ENCODE measurements at places on chromosomes 2 and 18. TPM values are rescaled to one million over a fixed set of nuclear protein-coding genes. Genes with fewer than 3 reads are reported as not detected.

PARD6G gene
- not detected for total RNA-seq

TMEM37 gene
- not detected for total RNA-seq

FAM237A gene
- total RNA-seq, result not detected

FHOD3 gene
- total RNA-seq, result not detected

TRIM43 gene
- not detected for total RNA-seq

SMAD4 gene
- total RNA-seq, result 73.8 TPM

DNA sequence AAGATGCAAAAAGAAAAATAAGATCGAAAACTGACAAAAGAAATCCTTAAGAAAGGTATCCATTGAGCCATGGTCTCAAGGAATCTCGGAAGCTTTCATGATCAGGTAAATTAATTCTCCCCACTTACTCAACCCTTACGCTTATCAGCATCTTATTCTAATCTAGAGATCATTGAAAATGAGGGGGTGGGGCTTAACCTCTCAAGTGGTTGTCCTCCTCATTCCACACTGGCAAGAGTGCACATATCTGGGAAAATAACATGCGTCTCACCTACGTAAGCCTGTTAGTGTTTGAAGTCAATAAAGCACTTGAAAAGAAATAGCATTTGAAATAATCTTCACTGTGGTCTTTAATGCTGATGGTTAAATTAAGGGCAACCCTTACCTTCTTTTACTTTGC lies 82.5 kb upstream of the NEUROD1 start:
- H3K27ac ChIP-seq, result no peak overlapping the region
- no peaks in the 10 kb centered on the region for H3K36me3 ChIP-seq
- no peak overlapping the region for H3K4me3 ChIP-seq
- H3K4me1 ChIP-seq, result no peaks in the 10 kb centered on the region

DNA sequence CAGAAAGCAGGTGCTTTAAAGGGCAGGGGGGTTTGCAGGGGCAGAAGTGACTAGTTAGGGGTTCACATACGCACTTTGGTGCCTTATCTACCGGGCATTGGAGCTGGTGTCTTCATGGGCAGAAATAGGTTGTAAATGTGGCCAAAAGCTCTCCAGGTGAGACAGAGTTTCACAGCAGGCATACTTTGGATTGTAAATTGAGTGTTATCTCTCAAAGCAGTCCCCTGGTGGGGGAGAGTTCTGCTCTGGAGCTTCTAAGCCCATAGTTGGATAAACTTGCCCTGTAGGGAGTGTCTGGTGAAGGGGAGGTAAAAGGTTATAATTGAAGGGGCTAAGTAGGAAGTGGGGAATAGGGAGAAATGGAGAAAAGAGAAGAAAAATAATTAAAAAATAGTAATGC lies 43.1 kb downstream of the COL4A3 start:
- H3K27me3 ChIP-seq, result no peaks in the 10 kb centered on the region
- H3K27ac ChIP-seq, result no peak overlapping the region

DNA sequence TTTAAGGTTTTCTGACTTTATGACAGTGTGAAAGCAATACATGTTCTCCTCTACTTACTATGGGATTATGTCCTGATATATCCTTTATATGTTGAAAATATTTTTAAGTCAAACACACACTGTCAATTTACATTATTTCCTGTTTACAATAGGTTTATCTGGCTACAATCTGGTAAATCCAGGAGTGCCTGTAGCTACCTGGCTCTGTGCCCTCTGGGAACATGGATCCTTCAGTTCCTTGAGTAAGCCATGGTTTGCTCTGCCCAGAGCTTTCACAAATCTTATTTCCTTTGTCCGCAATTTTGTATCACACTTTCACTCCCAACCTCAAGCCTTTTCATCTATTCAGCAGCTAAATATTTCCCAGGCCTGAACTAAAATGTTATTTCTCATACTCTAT lies 1582.2 kb upstream of the NXPH2 start:
- H3K27me3 ChIP-seq, result no peaks in the 10 kb centered on the region
- no peak overlapping the region for H3K27ac ChIP-seq
- DNase-seq, result no peak
- H3K4me3 ChIP-seq, result no peak overlapping the region
- H3K36me3 ChIP-seq, result no peaks in the 10 kb centered on the region

GRCh38 chr2:72415241-72415661 lies 267.6 kb upstream of the CYP26B1 start:
- no peaks in the 10 kb centered on the region for H3K4me1 ChIP-seq
- no peaks in the 10 kb centered on the region for H3K27me3 ChIP-seq
- DNase-seq, result no peak
- no peak overlapping the region for H3K4me3 ChIP-seq
- no peaks in the 10 kb centered on the region for H3K36me3 ChIP-seq

DNA sequence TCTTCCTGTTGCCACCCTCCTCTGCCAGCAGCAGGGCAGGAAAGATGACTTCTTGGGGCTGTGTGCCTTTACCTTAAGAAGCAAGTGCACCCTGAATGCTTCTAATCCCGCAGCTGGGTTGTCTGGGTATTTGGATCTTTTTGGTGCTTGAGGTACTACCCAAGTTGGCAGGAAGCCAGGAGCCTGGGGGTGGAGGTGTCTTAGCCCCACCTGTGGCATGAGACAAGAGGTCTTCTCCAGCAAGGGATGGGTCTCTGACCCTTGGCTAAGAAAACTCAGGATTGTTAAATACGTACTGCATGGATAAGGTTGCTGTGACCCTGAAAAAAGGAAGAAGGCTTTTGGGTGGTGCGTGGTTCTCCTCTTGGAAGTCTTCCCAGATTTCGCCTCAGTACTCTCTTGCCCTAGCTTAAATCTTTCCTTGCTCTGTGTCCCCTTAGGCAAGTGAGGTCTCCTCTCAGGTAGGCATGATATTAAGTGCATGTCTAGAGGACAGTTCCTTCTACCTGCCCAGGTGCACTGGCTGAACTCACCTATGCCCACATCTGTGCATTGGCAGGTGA lies 4.3 kb downstream of the HPCAL1 start:
- H3K36me3 ChIP-seq, result no peaks in the 10 kb centered on the region
- H3K4me3 ChIP-seq, result no peak overlapping the region
- H3K4me1 ChIP-seq, result peaks cover 36% of the 10 kb centered on the region
- no peak overlapping the region for H3K27ac ChIP-seq
- no peaks in the 10 kb centered on the region for H3K27me3 ChIP-seq

DNA sequence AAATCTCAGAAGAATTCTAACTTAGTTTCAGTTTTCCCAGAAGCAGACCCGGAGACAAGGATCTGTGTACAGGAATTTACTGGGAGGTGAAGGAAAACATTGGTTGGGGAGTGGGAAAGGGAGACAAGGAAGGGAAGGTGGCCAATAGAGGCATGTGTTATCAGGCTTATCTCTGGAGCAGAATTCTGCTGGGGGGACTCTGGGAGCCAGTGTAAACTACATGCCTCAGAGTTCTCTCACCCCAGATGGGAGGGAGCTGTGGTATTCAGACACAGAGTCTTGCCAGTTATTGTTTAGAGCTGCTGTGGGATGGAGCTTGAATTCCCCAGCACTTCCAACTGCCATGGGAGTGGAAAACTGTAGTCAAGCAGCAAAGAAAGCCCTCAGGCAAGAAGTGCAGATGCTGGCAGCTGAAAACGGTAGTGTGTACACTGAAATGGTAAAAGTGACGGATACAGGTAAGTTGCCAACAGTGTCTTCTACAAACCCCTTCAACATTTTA lies 19.0 kb downstream of the DNPEP start:
- peaks cover 4% of the 10 kb centered on the region for H3K36me3 ChIP-seq
- H3K4me1 ChIP-seq, result no peaks in the 10 kb centered on the region
- DNase-seq, result no peak
- no peak overlapping the region for H3K4me3 ChIP-seq
- no peak overlapping the region for H3K27ac ChIP-seq

GRCh38 chr2:101832114-101832513 lies 134.6 kb downstream of the MAP4K4 start:
- H3K36me3 ChIP-seq, result peaks cover 65% of the 10 kb centered on the region
- H3K27me3 ChIP-seq, result no peaks in the 10 kb centered on the region
- H3K4me3 ChIP-seq, result no peak overlapping the region
- DNase-seq, result no peak
- H3K27ac ChIP-seq, result no peak overlapping the region

DNA sequence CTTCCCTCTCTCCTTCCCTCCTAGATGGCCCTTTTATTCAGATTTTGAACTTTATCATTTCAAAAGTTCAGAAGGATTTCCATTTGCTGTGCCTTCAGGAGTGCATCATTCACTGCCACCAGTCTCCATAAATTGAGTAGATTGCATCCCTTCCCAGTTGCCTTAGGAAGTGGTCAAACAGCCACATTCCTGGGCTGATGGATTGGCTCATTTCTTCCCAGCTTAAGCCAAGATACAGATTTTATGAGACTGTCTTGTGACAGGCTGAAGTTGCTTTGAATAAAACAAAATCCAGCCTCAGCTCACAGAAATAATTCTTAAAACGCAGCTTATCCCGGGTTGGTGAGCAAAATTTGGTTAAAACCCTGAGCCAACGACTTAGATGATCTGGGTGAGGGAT lies 9.8 kb downstream of the NRP2 start:
- no peak overlapping the region for H3K4me3 ChIP-seq
- no peaks in the 10 kb centered on the region for H3K36me3 ChIP-seq
- no peak for DNase-seq
- peaks cover 6% of the 10 kb centered on the region for H3K27me3 ChIP-seq

DNA sequence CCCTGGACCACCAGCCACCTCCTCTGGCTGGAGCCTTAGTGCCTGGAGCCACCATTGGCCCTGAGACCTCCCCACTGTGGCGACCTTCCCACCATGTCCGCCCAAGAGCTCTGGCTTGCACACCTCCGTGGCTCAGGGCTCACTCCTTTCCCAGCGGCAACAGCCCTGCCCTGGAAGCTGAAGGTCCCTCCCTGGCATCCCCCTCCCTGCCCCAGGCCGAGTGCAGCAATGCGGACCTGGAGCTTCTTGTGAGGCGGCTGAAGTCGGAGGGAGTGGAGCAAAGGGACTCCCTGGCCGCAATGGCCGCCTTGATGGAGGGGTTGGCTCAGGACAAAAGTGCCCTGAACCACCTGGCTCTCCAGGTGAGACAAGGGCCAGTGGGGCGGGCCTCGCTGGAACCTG lies 28.6 kb downstream of the CROCC2 start:
- H3K27me3 ChIP-seq, result no peaks in the 10 kb centered on the region
- no peak overlapping the region for H3K27ac ChIP-seq
- no peaks in the 10 kb centered on the region for H3K4me1 ChIP-seq
- H3K36me3 ChIP-seq, result no peaks in the 10 kb centered on the region
- DNase-seq, result no peak

- no peaks in the 10 kb centered on the region for H3K4me1 ChIP-seq
- no peak overlapping the region for H3K27ac ChIP-seq
- DNase-seq, result no peak
- H3K36me3 ChIP-seq, result no peaks in the 10 kb centered on the region
Measured at GRCh38 chr2:26816893-26817292, 31.0 kb downstream of the CENPA start.

DNA sequence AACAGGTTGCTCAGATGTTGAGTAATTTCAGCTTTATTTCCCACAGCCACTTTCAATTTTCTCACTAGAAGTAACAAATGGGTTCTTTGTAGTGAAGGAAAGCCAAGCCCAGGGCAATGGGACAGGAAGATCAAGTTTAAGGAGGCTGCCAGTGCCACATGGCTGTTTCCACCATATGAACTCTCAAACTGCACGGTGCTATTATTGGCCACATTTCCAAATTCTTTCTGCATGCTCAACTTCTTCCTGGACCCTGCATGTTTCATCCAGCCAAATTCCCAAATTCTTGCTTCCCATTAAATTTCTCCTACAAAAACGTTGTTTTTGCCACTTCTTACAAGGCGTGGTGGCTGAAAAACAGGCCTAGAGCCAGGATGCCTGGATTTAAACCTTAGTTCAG lies 193.3 kb upstream of the SPHKAP start:
- H3K4me1 ChIP-seq, result no peaks in the 10 kb centered on the region
- H3K36me3 ChIP-seq, result no peaks in the 10 kb centered on the region
- no peak for DNase-seq
- H3K27ac ChIP-seq, result no peak overlapping the region
- no peak overlapping the region for H3K4me3 ChIP-seq

DNA sequence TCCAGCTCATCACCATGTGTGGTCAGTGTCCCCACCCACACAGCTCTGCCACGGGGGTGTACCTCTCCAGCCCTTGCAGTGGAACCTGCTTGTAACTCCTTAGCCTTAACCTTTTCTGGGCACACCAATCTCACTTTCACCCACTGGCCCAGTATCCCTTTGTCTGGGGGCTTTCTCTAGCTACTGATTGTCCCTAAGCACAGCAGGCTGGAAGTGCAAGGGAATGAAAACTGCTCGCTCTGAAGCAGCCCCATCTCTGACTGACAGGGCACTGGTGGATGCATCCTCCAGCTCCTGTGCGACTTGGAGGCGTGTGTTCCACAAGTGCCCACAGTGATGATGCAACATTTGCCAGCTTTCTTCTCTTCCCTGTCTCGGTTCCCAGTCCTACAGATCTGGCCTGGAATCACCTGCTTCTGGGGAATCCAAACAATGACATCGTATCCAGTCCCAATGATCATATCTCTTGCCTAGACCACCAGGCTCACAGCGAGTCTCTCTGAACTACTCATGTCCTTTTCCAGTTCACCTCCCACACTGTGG lies 33.6 kb downstream of the SCTR start:
- no peak for DNase-seq
- H3K36me3 ChIP-seq, result no peaks in the 10 kb centered on the region
- H3K4me3 ChIP-seq, result no peak overlapping the region
- H3K27me3 ChIP-seq, result no peaks in the 10 kb centered on the region
- no peaks in the 10 kb centered on the region for H3K4me1 ChIP-seq
- no peak overlapping the region for H3K27ac ChIP-seq

GRCh38 chr2:1642993-1643619 lies 101.2 kb downstream of the PXDN start:
- H3K4me1 ChIP-seq, result no peaks in the 10 kb centered on the region
- no peaks in the 10 kb centered on the region for H3K36me3 ChIP-seq
- no peak for DNase-seq
- H3K27me3 ChIP-seq, result no peaks in the 10 kb centered on the region
- H3K27ac ChIP-seq, result no peak overlapping the region

DNA sequence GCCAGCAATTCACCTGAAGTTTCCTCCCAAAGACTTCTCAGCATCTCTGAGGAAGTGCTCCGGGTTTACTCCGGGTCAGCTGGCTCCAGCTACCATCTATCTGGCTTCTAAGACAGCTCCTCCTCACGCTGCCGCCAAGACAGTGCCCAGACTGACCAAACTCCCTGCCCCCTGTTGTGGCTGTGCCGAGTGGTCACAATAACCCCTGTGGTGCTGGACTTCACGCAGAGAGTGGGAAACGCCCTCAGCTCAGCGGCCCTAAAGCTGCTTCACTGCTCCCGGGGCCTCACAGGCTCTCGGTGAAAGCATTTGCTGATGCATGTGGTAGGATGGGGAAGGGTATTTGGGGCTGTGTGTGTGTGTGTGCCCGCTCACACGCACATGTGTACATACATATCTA lies 154.8 kb upstream of the ZNF236 start:
- no peak for DNase-seq
- no peaks in the 10 kb centered on the region for H3K36me3 ChIP-seq
- no peaks in the 10 kb centered on the region for H3K27me3 ChIP-seq
- H3K4me3 ChIP-seq, result no peak overlapping the region
- no peak overlapping the region for H3K27ac ChIP-seq

Data from natural killer cell (primary cell).